Regular cardiac myocyte (primary cell): ENCODE measurements at places on chromosomes 1 and 21. TPM values are rescaled to one million over a fixed set of nuclear protein-coding genes. Genes with fewer than 3 reads are reported as not detected.

SLC44A3 gene
- total RNA-seq, result 0.38 and 2.5 TPM in 2 replicates

ADAR gene
- total RNA-seq, result 53.0 and 59.2 TPM in 2 replicates

CLDN17 gene
- not detected in 2 replicates for total RNA-seq

TMPRSS3 gene
- not detected in 2 replicates for total RNA-seq

KRTAP7-1 gene
- not detected in 2 replicates for total RNA-seq

CSF1 gene
- 15.0 and 39.7 TPM in 2 replicates for total RNA-seq

HEYL gene
- 0.19 and 0.28 TPM in 2 replicates for total RNA-seq

PLA2G2A gene
- total RNA-seq, result not detected in 2 replicates

MYOC gene
- total RNA-seq, result 0.28 TPM in 1 of 2 replicates, not detected in the other

RGS16 gene
- total RNA-seq, result 0.58 and 2.3 TPM in 2 replicates
